ENCODE measurements at places on chromosomes 11 and 22.

DNA sequence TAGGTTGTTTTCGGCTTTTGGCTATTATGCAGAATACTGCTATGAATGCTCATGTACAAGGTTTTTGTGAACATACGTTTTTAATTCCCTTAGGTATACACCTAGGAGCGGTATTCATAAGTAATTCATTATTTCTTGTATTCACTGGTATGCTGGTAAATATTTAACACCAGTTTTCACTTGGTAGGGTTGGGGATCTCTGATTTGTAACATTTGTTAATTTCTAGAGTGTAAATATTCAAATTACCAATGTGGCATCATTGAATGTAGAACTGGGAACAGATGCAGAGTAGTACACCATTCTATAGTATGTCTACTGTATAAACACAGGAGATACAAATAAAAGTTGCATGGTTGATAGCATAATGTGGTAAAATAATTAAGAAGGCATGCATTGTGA lies 16.3 kb downstream of the GVQW3 start:
- DNase-seq: no peak

DNA sequence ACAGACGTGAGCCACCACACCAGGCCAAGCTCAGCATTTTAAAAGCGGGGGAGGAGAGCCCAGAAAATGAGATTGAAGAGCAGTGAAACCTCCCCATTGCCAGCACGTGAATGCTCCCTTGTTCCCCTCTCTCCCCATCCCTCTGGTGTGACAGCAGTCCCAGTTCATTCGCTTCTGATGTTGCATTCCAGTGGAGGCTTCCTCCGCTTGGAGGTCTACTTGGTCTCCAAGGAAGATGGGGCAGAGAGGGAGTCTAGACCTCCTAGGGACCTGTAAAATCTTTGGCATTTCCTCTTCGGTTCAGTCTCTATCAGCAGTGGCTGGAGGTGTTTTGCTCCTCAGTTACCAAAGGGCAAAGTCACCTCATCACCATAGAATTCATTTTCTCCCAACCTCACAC lies 30.2 kb upstream of the EP300 start:
- no peak for DNase-seq

DNA sequence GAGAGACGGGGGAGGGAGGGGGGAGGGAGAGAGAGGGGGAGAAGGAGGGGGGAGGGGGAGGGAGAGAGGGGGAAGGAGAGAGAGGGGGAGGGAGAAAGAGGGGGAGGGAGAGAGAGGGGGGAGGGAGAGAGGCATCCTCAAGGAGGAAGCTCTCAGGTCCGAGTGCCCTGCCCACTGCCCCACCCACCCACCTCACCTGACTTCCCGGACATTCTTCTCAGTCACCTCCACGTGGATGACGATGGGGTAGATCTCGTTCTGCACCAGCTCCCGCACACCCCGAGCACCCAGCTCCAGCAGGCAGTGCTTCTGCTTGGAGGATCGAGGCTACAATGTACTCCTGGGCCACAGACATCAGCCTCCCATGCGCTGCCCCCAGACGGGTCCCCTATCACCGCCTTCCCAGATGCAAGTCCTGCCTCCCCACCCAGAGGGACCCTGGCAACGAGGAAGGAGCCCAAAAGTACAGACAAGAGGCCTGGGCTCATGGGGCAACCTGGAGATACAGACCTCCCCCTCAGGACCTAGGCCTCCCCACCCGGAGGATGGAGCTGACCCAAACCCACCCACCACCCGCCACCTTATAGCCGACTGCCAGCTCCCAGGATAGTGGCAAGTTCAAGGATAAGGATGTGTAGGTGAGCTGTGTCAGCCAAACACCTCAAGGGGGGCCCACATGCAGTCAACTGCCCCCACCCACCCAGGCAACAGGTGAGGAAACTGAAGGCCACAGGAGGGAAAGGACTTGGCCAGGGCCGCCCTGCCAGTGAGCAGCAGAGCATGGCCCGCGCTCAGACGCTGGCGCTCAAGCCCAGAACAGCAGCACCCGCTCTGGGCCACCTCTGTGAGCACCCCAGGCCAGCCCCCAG lies 5.6 kb upstream of the MFNG start:
- DNase-seq: no peak

DNA sequence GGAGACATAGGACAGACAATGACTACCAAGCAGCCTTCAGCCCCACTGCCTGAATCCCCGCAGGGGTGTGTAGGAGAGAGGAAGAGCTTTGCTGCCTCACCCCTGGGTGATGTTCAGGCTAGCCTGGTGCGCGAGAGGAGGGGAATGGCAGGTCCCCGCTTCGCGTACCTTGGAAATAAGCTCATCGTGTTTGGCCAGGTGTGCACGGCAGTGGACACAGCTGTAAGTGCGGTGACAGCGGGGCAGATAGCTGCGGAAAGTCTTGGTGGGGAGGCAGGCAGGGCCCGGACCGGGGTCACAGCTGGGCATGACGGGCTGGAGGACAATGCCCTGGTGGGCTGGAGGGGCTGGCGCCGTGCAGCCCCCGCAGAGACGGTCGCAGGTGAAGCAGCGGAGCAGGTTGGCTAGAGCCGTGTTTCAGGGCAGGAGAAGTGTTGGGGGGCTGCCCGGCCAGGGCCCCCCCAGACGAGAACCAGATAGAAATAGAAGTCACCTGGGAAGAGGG lies 2.9 kb downstream of the YPEL4 start:
- peak; percentile 76 for DNase-seq

GRCh38 chr11:15793043-15793996 lies 563.0 kb downstream of the SOX6 start:
- no peak for DNase-seq

DNA sequence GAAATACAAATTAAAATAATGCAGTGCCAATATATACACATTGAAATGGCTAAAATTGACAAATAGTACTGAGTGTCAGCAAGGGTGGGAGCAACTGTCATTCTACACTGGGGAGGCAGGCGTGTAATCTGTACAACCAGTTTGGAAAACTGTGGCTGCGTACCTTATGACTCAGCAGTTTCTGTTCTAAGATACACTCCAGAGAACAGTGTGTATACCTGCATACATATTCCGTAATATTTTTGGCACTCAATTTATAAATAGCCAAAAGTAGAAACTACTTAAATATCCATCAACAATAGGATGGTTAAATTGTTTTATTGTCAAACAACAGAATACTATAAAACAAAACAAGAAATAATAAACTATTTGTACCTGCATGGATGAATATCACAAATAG lies 57.6 kb downstream of the RNF169 start:
- DNase-seq: no peak

GRCh38 chr22:19722178-19722981 lies 959 bp upstream of the GP1BB start:
- DNase-seq: no peak

DNA sequence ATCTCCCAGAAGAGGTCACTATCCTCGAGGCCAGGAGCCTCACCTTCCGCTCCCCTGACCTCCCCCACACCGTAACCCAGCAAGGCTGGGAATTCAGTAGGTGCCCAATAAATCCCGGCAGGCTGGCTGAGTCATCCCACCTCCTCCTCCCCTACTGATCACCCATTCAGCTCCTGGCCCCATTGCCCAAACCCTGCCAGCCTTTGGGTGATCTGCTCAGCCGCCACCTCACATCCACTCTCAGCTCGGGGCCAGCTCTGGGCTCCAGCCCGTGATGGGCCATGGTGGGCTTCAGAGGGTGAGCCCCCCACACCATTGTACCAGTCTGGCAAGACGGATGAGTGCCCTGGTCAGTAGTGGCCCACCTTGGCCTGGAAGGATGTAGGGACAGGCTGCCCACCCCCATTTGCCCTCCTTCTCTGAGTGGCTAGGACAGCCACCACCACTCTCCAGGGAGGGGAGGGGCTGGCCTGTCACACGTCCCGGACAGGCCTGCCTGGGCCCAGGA lies 8.2 kb downstream of the TRPM5 start:
- no peak for DNase-seq

- DNase-seq: no peak
Measured at GRCh38 chr11:65870706-65871681, 1.6 kb downstream of the EFEMP2 start.

GRCh38 chr22:17647452-17647851 lies 8.9 kb downstream of the BCL2L13 start:
- DNase-seq: no peak

DNA sequence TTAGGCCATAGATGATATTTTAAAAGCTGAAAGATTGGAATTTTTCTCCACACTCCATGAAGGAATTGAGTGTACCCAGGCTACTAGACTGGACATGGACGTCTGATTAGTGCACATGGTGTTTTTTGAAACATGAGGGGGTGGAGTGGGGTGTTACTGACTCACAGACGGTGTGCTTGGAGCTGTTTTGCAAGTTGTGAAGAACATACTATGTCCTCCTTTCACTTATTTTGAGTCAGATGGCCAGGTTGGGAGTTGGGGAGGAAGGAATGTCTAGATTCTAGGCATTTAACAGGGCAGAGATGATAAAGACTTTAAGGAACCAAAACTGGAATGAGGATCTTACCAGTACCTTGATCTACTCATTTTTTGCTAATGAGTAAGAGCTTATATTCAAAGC lies 158.1 kb upstream of the MTNR1B start:
- DNase-seq: no peak

- no peak for DNase-seq
Measured at GRCh38 chr11:126366064-126366822, 10.8 kb downstream of the ST3GAL4 start.

DNA sequence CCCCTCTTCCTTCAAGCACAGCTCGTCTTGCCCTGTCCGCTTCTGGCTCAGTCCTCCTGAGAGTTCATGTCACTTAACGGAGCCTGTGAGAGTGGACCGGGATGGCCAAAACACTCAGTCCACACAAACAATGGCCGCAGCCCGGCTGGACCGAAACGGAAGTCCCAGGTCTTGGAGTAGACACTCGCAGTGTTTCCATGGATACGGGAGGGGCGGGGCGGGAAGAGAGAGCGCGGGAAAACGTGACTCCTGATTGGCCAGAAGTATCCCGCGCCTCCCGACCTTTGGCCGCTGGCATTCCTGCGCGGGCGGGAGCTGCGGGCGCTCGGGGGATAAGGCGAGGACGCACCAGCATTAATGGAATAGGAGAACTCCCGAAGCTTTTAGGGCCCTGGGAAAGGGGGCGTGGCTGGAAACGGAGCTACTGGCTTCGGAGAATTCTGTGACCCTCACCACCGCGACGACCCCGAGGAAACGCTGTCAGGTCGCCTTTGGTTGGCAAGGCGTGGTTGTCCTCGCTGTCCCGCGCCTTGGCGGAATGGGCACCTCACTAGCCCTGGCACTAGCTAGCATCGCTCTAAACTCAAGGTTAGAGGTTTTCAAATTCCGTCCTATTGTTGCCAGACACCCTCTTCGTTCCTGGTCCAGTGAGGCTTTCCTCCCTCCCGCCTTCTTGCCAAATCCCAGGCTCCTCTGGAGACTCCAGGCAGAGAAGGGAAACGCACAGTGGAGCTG lies at the start of the genes NLRP14 and ZNF214:
NLRP14 (plus strand) TSS at position 297 of the 735 bp plus-strand sequence. CDS start 18,108 bp downstream, outside the sequence.
ZNF214 (minus strand) TSS at position 164 of the 735 bp plus-strand sequence. CDS start 17,511 bp downstream, outside the sequence.
- DNase-seq: peak; percentile 89

DNA sequence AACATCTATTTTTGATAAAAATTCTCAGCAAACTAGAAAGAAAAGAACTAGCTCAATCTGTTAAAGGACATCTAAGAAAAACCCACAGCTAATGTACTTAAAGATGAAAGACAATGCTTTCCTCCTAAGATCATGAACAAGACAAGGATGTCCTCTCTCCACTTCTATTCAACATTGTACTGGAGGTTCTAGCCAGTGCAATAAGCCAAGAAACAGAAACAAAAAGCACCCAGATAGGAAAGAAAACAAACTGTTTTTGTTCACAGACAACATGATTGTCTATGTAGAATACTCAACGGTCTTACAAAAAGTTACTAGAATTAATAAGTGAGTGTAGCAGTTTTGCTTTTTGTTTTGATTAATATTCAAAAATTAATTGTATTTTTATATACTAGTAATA lies 7.8 kb downstream of the CD3D start:
- no peak for DNase-seq

DNA sequence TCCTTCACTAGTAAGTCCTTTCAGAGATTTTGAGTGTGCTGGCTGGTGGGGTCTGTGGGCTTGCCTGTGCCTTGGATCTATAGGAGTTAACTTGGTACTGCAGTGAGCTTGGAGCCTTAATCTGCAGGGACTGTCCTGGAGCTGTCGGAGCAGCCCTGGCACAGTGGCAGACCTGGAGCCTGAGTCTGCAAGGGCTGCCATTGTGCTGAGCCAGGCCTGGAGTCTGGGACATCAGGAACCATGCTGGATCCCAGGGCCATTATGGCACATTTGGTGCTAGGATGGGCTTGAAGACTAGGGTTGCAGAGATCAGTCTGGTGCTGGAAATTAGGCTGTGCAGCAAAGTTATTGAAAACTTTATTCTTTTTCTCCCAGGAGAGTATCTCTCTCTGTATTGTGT lies 665.4 kb downstream of the METTL15 start:
- DNase-seq: no peak

DNA sequence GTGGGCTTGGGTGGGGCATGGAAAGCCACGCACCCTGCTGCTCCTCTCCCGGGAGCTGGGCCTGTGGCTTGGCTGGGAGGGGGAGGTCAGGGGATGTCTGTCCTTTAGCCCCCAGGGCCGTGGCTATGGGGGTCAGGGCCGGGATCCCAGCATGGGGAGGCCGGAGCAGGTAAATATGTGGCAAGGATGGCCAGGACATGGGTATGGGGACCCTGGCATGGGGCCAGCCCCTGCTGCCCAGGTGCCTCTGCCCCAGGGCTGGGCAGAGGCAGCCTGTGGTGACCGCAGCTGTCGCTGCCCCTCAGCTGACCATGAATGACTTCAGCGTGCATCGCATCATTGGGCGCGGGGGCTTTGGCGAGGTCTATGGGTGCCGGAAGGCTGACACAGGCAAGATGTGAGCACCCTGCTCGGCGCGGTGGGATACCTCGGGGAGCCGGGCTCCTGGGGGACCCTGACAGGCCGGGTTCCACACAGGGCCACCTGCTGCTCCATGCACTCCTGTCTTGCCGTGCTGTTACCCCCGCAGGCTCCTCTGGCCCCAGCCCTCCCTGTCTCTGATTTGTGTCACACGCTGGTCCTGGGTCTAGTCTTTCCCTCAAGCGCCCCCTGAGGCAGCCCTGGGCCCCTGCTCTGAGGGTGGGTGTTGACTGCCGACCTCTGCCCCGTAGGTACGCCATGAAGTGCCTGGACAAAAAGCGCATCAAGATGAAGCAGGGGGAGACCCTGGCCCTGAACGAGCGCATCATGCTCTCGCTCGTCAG lies 8.1 kb upstream of the ANKRD13D start:
- no peak for DNase-seq

- no peak for DNase-seq
Measured at GRCh38 chr22:24431309-24432034, 4.1 kb downstream of the ADORA2A start.

DNA sequence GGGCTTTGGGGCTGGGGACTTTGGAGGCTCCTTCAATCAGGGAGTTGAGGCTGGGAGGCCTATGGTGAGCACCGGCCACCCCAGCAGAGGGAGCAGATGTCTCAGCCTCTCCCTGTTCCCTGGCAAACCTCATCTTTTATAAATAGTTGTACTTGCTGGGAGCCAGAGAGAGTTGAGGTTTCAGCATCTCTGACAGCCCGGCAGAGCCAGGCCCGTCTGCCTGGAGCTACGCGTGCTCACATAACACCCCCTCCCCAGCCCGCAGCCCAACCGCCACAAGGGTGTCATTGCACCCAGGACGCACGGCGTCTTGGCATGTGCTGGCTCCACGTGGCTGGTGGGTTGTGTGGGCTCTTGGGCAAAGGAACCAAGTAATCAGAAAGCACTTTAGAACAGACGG lies 127.1 kb downstream of the CHST1 start:
- DNase-seq: no peak

- no peak for DNase-seq
Measured at GRCh38 chr11:931385-931784, 5.7 kb downstream of the AP2A2 start.

GRCh38 chr22:43995057-43995685 lies 28.9 kb upstream of the PARVB start:
- no peak for DNase-seq

- DNase-seq: no peak
Measured at GRCh38 chr11:11432621-11433319, 79.7 kb upstream of the CSNK2A3 start.

- DNase-seq: no peak
Measured at GRCh38 chr11:10457901-10458300, 2.8 kb downstream of the AMPD3 start.

Data from H1 (cell line).